ENCODE measurements at places on chromosomes 3 and 15.

DNA sequence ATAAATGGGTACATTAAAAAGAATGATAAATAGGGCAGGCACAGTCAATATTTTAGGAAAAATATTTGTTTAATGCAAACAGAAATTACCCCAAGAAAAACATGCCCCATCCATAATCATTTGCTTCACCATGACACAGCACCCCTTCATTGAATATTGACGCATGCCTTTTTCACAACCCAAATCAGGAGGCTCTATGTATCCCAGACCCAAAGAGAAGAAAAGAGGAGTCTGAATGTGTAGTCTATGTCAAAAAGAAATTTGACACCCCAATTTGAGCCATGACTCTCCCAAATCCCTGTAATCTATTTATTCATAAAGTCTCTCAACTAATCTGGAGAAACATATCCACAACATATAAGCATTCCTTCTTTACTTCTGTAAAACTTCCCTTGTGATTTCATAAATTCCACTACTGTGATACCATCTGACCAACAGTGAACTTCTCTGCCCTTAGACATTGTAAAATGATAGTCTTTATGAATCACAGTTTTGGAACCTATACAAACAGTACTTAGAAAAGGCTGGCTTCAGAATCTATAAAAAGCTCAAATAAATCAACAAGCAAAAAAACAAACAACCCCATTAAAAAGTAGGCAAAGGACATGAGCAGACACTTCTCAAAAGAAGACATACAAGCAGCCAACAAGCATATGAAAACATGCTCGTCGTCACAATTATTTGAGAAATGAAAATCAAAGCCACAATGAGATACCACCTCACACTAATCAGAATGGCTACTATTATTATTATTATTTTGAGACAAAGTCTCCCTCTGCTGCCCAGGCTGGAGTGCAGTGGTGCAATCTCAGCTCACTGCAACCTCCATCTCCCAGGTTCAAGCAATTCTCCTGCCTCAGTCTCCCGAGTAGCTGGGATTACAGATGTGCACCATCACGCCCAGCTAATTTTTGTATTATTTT is 53.4 kb upstream of the XRN1 start:
- DNase-seq = no peak

- DNase-seq = no peak
These were observed 65.7 kb downstream of the SYNM start for GRCh38 chr15:99170476-99171065.

- no peak for DNase-seq
These were observed 30.8 kb downstream of the CCDC13 start for GRCh38 chr3:42742259-42742658.

GRCh38 chr3:196894557-196895295 is 27.0 kb downstream of the SENP5 start:
- DNase-seq = no peak

GRCh38 chr3:57109437-57110199 is 49.2 kb downstream of the SPATA12 start:
- no peak for DNase-seq

GRCh38 chr3:103976931-103977339 is 1389.8 kb upstream of the ALCAM start:
- no peak for DNase-seq

GRCh38 chr3:169644750-169645149 is 18.8 kb downstream of the MECOM start:
- DNase-seq = no peak

GRCh38 chr15:39782441-39783138 is at the start of gene FSIP1:
FSIP1 (minus strand) TSS chr15:39782841; CDS start chr15:39776524, 6,317 bp downstream.
- DNase-seq = peak; percentile 97

DNA sequence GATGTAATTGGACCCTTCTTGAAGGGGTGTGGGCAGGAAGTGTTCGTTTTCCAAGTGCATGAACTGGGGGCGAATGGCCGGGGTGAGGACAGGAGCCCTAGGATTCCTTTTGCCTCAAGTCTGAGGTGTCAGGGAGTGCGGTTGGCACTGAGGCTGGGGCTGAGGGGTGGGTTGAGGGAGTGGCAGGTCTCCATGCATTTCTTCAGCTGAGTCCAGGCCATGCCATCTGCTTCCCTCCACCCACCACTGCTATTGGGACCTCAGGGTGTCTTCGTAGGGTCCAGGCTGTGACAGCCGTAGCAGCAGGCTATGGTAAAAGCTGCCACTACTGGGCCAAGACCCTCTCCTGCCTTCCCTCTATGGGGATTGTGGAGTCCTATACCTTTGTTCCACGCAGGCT is 25.6 kb upstream of the TSPAN3 start:
- no peak for DNase-seq

DNA sequence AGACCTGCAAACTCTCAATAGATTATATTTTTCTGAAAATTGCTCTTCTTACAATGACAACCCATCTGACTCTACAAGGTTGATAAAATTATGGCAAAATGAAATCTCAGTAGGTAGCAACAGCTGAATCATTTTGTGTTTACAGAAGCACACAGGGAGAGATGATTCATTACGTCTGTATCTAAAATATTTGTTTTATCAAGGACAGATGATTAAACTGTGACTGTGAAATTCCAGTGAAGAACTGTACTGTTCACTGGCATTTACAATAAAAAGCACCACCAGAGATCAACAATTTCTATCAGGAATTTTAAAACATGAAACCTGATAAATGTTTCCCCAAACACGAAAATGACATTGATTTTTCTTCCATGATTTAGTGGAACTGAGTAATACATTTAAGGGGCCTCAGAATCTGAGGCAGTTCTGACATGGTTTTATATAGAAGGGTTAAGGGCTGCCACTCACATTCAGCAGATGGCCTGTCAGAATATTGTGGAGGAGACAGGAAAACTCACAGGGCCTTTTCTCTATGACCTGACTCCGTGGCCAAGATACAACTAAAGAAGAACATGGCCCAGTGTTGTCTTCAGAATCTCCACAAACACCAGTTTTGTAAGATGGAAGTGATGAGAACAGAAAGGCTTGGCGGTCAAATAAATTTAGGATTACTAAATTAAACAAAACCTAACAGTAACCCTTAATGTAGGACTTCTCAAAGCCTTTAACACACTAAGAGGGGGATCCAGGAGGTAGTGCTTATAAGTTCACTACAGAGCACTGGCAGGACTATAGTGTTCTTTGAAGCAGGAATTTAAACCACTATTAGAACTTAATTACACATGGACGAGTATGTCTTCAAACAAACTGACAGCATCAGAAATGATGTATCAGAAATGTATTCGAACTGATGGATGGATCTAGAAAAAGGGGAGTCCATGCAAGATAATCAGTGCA is 25.9 kb downstream of the RAD18 start:
- no peak for DNase-seq

DNA sequence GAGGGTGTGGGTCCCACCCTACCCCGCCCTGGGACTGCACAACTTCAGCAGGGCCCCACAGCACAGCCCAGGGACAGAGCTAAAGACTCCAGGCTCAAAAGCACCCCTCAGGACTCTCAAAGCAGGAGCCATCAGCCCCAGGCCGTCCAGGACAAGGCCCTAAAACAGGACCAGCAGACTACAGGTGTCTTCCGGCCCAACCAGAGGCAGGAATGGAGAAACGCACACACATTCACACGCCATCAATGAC is 26.1 kb downstream of the ATRIP start:
- DNase-seq = no peak

DNA sequence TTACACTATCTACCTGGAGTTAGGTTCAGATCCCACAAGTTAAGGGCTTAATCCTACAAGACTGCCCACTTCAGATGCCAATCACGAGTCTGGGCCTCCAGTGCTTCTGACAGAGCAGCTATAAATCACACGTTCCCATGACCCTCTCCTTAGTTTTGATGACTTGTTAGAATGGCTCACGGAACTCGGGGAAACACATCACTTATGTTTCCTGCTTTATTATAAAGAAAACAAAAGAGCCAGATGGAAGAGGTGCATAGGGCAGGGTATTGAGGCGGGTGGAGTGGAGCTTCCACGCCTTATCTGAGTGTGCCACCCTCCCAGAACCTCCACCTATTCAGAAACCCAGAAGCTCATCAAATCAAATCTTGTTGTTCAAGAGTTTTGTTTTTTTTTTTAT is 170.8 kb downstream of the MOBP start:
- no peak for DNase-seq

- DNase-seq = no peak
These were observed 327.3 kb upstream of the THBS1 start for GRCh38 chr15:39253552-39253951.

GRCh38 chr3:138432576-138433240 is 1.7 kb upstream of the ESYT3 start:
- DNase-seq = no peak

GRCh38 chr3:146065573-146066006 is 95.4 kb downstream of the PLOD2 start:
- DNase-seq = no peak

DNA sequence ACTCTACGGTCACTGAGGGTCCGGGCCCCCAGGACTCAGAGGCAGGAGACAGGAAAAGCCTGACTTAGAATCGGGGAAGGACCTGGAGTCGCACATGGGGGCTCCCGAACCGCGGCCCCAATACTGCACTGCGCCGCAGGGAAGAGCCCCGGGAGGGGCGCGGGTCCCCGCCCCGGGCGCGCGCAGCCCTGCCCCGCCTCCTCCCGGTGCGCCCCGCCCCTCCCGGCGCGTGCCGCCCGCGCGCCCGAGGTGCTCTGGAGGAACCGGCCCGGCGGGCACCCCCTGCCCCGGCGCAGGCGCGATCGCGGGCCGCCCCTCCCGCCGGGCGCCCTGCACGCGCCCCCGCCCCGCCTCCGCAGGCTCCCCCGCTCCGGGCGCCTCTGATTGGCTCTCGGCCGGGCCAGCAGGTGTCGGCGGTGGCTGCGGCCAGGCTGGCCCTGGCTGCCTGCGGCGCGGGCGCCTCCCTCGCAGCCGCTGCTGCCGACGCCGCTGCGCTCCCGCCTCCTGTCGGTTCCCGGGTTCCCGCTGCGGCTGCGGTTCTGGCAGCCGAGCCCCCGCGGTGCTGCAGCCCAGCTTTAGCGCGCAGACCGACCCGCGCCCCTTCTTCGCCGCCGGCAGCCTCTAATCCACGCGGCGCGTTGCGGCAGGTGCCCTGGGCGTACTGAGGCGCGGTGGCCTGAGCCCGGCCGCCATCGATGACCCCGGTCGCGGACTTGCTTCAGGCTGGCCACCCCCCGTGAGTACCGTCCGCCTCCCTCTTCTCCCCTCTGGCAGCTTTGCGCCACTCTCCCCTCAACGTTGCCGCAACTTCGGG is at the start of gene MYRIP:
MYRIP (plus strand) TSS at position 429 of the 814 bp plus-strand sequence. CDS start 91,208 bp downstream, outside the sequence.
- peak; percentile 5 for DNase-seq

GRCh38 chr15:79901958-79902357 is 5.1 kb upstream of the MTHFS start:
- no peak for DNase-seq

DNA sequence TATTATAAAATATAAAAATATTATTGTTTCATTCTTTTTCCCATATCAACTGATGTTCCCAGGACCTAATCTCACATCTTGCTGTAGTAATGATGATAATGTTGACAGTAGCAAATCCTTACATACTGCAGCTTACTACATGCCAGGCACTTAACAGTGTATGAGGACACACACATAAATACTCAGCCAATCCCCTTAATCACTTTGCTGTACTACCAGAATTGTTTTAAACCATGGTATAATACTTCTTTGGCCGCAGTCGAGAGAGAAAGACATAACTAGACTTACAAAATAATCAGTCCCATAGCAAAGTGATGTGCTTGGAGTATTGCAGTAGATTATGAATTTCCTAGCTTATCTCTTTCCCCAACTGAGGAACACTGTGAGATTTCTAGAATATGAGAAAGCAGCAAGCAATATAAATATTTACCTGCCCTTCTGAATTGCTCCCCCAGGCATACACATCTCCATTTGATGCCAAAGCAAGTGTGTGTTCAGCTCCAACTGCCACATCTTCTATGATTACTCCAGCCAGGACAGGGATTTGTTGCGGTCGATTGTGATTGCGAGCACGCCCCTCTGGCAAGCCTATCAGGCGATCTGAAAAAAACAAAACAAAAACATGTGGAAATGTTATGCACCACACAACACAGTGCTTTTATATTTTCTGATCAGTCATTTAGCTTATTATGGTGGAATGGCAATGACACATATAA is 33.0 kb downstream of the FBXL22 start:
- no peak for DNase-seq

- DNase-seq = no peak
These were observed 995.5 kb downstream of the MCTP2 start for GRCh38 chr15:95226835-95227234.

- DNase-seq = no peak
These were observed 16.2 kb downstream of the CCDC33 start for GRCh38 chr15:74252291-74252690.

- DNase-seq = peak; percentile 6
These were observed at the start of gene RYR3 for GRCh38 chr15:33310481-33311311. RYR3 (plus strand) TSS chr15:33310967; CDS start chr15:33311046, 79 bp downstream.

DNA sequence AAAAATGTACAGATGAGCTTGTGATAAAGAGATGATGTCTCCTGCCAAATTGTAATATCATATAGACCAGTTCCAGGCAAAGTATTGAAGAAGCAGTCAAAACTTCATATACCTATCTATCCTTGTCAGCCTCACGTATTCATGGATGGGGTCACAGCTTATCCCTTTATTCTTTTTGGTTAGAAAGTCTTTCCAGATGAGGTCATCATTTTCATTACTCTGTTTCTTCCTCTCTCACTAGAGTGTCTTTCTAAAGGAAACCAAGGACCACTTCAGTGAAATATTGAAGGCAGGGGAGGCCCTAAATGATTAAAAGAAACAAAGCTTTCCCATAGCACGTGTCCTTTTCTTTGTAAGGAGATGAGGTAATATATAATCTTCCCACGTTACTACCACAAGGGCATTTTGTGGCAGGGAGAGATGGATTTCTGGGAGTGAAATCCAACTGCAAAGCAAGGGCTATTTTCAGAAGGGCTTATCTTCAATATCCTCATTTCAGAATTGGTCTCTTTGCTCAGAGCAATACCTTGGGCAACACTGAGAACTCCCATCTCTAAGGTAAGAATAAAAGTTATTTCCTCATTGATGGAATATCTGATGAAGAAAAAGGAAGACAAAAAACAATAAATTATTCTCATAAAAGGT is 260.2 kb downstream of the TIGIT start:
- DNase-seq = no peak

- no peak for DNase-seq
These were observed 41.9 kb upstream of the MITF start for GRCh38 chr3:69697381-69697780.

- DNase-seq = peak; percentile 73
These were observed 35.9 kb downstream of the HMCES start for GRCh38 chr3:129314386-129315222.

GRCh38 chr15:49888734-49889133 is 230.3 kb downstream of the ATP8B4 start:
- DNase-seq = no peak

GRCh38 chr15:89747708-89748682 is 3.1 kb downstream of the MESP1 start:
- no peak for DNase-seq
